Right ventricle myocardium inferior (tissue), 1 donor: ENCODE measurements at places on chromosomes 6 and 20. TPM values are rescaled to one million over a fixed set of nuclear protein-coding genes. Genes with fewer than 3 reads are reported as not detected.

The PHF20 gene
- total RNA-seq = 36.7 TPM

The ANGPT4 gene
- 0.05 TPM for total RNA-seq

The CD109 gene
- 7.3 TPM for total RNA-seq

The REM1 gene
- total RNA-seq = 2.4 TPM

The SGK2 gene
- 1.1 TPM for total RNA-seq

The SLC52A3 gene
- total RNA-seq = 2.7 TPM

The RAMACL gene
- 0.43 TPM for total RNA-seq

The DLL1 gene
- 21.5 TPM for total RNA-seq

The SNAP91 gene
- 5.5 TPM for total RNA-seq

The RIN2 gene
- 54.5 TPM for total RNA-seq

The TSBP1 gene
- total RNA-seq = not detected

The GLO1 gene
- 89.5 TPM for total RNA-seq

The EMILIN3 gene
- total RNA-seq = 6.6 TPM

The RTF2 gene
- total RNA-seq = 87.1 TPM

The PMEPA1 gene
- total RNA-seq = 23.9 TPM

The RGS17 gene
- 0.05 TPM for total RNA-seq

The CNKSR3 gene
- total RNA-seq = 20.0 TPM

The PREX1 gene
- total RNA-seq = 11.0 TPM

The SPEF1 gene
- 0.14 TPM for total RNA-seq

The B3GALT4 gene
- 8.5 TPM for total RNA-seq

The HLA-DPA1 gene
- total RNA-seq = 42.8 TPM

The LKAAEAR1 gene
- not detected for total RNA-seq

The OPRM1 gene
- not detected for total RNA-seq

The EPHA7 gene
- 1.3 TPM for total RNA-seq

The TGM2 gene
- total RNA-seq = 581 TPM

The LPA gene
- total RNA-seq = not detected

The ADTRP gene
- total RNA-seq = not detected

The WFDC5 gene
- not detected for total RNA-seq

The PAK5 gene
- not detected for total RNA-seq

The FUT9 gene
- not detected for total RNA-seq

The EDN3 gene
- total RNA-seq = not detected

The SLC16A10 gene
- 12.1 TPM for total RNA-seq

The KIAA1755 gene
- 7.9 TPM for total RNA-seq

The FAM209B gene
- total RNA-seq = not detected

The STMND1 gene
- not detected for total RNA-seq

The KCNK16 gene
- total RNA-seq = not detected

The RSPO4 gene
- total RNA-seq = not detected

The COL9A3 gene
- total RNA-seq = 5.5 TPM

The FAM83B gene
- total RNA-seq = 1.8 TPM

The GPX5 gene
- total RNA-seq = not detected

The NFKBIL1 gene
- 10.8 TPM for total RNA-seq
